ENCODE measurements at places on chromosomes 3 and 15.

DNA sequence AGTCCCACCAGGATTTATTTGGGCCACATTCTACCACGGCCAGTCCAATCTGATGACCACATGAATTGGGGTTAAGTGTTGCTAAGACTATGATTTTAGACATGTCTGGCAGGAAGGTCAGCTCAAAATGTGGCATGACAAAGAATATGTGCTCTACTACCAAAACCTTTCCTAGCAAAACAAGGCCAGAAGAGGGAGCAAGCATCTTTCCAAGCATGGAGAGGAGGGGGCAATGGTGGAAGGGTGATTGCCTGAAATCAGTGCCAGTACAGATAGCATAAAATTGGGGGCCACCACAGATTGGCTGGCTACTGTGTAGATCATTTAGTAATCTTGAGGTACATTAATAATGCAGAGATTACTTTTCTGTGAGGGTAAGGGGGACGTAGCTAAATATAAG is 43.2 kb downstream of the TMEM39A start:
- DNase-seq: no peak

GRCh38 chr3:79204351-79204750 is 563.4 kb downstream of the ROBO1 start:
- no peak for DNase-seq

DNA sequence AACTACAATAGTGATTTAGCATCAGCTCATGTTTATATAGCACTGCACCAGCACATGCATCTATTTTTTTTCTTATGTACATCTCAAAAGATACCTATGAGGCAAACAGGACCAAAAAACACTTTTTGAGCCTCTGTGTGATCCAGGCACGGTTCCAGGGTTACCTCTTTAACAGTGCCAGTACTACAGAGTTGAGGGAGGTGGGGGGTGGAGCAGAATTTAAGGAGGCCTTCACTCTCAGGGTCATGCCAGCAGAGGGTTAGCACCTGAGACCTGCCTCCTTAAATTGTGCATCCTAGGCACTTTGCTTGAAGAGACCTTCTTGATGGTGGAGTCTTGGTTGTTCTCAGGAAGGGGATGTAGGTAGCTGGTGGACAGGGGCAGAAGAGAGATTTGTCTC is 150.3 kb upstream of the TBL1XR1 start:
- no peak for DNase-seq

DNA sequence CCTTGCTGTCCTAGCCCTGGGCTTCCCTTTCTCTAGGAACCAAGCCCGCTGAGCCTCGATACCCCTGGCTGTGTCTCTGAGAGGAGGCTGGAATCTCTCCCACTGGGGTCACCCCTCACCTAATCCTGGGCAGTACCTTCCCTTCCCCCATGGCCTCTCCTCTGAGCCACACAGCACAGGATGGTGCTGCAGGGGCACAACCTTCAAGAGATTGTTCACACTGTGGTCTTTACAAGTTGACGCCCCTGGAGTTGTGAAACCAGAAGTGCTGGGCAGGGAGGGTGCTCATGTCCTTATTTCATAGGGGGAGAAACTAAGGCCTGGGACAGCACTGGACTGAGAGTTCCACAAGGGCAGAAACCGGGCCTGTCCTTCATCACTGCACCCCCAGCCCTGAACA is 70.9 kb upstream of the TMEM115 start:
- no peak for DNase-seq

- DNase-seq: no peak
Measured at GRCh38 chr3:16897254-16897926, 12.6 kb downstream of the PLCL2 start.
